CMK (cell line): ENCODE measurements at places on chromosomes 16 and 17.

DNA sequence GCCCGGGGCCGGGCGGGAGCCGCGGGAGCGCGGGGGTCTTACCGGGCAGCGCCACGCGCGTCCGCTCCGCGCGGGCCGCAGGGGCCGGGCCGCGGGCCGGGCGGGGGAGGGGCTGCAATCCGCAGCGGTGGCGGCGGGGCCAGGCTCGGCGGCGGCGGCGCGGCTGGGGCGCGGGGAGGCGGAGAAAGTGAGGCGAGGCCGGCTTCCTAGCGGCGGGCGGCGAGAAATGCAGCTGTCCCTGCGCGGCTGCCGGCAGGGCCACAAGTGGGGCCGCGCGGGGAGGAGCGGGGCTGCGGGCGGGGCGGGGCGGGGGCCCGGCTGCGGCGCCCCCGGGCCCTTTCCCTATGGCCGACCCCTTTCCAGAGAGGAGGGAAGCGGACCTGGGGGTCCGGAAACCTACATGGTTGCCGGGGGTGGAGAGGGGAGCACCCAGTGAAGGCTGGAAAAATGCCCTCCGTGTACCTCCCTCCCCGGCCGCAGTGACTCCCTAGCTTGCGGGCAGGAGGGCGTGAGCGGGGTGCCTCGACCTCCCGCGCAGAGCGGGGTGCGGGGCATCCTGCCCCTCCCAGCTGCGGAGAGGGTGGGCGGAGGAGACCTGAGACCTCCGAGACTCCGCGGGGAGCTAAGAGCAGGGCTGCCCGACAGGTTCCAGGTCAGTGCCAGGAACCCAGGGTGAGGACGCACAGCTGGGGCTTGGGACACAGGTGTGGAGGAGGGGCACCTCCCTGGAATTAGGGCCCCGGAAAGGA lies at the start of gene CUEDC1:
Gene CUEDC1, minus strand, starts transcription at position 230 of the 749 bp plus-strand sequence. CDS start 69,848 bp downstream, outside the sequence.
- no peak for DNase-seq

DNA sequence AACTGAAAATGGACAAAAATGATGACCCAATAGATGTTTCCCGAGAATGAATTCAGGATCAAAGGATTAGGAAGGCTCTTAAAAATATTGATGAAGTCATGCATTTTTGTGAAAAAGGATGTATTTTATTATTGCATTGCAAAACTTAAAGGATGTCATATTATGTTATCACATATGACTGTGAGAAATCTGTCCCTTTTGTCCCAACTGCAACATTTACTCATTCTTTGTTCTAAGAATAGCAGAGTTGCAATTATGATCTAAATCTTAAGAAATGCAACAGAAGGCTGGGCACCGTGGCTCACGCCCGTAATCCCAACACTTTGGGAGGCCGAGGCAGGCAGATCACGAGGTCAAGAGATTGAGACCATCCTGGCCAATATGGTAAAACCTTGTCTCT lies 13.1 kb upstream of the MYH13 start:
- no peak for DNase-seq

DNA sequence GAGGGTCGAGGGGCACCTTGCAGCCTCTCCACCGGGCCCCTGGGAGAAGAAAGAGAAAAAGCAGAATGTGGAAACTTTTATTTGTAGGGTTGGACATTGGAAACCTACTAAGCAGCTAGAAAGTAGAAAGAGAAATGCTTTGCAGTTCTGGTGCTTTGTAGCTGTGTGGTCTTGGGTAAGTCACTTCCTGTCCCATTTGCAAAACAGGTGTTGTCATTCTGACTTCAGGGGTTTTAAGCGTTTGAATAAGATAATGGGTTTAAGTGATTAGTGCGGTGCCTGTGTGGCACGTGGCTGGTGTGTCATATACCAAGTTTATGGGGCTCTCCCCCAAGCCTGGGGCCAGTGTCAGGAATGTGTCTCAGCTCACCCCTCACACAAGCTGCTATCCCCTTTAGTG lies 1.6 kb downstream of the CA4 start:
- no peak for DNase-seq

DNA sequence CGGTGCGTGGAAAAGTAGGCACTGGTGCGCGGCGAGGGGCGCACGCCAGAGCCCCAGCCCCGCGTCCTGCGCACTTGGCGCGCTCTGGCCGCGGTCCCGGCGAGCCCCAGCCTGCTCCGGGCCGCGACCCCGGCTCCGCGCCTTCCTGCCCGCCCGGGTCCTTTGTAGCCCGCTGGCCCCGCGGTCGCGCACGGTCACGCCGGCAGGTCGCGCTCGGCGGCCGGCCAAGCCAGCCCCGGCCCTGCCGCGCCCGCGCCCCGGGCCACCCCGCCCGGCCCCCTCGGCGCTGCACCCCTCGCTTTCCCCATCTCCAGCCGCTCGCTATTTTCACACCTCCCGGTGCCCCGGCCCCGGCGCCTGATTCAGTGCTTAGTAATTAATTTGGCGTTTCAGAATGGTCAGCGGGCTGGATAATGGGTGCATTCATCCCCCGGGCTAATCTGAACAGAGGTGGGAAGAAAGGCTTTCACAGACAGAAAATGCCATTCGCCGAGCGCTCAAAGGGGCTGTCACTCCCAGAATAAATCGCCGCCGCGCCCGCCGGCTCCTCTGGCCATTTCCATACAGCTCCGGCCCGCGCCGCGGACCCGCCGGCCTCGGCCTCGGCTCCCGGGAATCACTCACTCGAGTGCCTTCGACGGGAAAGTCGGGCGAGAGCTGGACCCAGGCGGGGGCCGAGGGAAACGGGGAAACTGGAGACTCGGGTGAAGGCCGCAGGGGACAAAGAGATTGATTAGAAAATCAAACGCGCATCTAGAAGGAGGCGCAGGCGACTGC lies 17.8 kb upstream of the NTN1 start:
- no peak for DNase-seq

DNA sequence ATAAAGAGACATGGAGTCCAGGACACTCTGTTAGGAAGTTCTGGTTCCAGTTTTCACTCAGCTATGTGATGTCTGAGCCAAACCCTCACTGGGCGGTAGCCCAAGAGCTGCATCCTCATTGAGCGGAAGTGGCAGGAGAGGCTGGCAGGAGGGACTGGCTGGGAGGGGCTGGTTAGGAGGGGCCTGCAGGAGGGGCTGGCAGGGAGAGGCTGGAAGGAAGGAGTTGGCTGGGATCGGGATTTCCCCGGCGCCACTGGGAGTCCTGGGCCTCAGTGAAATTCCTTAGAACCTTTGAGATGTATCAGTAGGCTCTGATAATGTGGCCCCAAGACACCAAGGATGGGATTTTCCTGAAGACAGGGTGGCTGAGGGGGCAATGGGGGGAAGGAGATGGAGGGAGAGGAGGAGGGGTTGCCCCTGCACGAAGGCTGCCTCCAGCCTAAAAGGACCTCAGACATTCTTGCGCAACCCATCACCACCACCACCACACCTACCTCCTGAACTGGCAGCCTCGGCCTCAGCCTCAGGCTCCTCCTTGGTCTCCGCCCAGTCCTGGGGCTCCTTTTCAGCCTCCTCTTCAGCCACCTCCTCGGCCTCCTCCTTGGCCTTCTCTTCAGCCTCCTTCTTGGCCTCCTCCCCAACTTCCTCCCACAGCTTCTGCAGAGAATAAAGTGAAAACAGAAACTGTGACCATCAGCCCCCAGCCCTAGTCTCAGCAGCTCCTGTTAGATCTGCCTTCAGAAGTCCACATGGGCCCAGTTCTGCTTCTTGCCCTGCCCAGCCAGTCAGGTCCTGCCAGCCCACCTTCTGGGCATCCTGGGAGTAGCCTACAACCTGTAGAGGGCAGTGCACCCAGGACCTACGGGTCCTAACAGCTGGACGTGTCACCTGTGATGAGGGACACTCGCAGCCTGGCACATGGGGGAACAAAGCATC lies 31.7 kb downstream of the CNGB1 start:
- DNase-seq, result no peak

- DNase-seq, result no peak
Observed at GRCh38 chr17:57501016-57501415, 244.1 kb downstream of the CCDC182 start.

- no peak for DNase-seq
Observed at GRCh38 chr17:76278952-76279741, 14.0 kb downstream of the UBALD2 start.

GRCh38 chr17:37741341-37742115 lies 3.3 kb downstream of the HNF1B start:
- no peak for DNase-seq

DNA sequence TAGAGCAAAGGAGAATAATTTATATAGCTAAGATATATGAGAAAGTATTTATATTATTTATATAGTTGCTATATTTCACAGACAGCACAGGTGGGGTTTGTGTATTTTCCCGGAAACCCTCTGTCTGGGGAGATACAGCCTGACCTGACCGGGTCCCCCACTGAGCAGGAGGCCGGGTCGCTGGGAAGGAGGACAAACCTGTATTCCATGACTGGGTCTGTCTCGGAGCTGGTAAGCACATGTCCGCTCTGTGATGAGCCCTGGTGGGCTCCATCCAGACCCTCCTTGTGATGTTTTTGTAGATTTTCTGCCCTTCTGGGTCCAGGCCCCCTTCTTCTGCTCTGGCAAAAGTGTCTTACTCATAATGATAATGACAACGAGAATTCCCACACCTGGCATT lies 27.7 kb downstream of the WNT9B start:
- no peak for DNase-seq

- DNase-seq, result peak; percentile 52
Observed at GRCh38 chr17:69047368-69048263, 13.1 kb downstream of the ABCA9 start.

DNA sequence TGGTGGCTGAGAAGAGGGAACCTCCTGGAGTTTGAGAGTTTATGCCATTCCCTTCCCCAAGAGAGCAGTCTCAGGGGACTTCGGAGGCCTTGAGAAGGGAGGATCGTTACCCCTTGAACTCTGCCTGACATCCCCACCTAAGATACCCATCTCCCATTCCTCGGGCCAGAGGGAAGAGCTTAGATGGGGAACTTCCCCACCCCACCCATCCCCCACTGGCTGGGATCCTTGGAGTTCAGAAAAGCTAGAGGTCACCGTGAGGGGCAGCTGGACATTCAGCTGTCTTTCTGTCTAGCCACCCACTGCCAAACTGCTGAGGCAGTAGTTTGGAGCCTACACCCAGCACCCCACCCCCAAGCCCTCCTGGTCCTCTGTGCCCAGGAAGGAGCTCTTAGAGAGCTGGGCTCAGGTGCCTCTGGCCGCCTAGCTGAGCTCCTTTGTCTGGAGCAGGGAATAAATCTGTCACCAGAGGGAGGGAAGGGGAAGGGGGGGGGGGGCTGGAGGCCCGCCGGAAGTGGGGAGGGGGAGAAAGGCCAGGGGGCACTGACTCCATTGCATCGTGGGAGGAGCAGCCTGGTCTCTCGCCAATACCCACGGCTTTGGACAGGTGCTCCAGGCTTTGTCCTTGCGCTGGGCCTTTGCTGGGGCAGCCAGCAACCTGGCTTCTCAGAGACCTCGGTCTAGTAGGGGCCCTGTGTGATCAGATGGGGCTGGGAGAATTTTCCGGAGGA lies 1.0 kb downstream of the HSD11B2 start:
- DNase-seq, result no peak

- DNase-seq, result no peak
Observed at GRCh38 chr17:27666831-27667560, 36.0 kb downstream of the LGALS9 start.

GRCh38 chr17:19935169-19935568 lies 42.5 kb downstream of the AKAP10 start:
- DNase-seq, result no peak

- no peak for DNase-seq
Observed at GRCh38 chr17:39264119-39264518, 38.4 kb upstream of the STAC2 start.

DNA sequence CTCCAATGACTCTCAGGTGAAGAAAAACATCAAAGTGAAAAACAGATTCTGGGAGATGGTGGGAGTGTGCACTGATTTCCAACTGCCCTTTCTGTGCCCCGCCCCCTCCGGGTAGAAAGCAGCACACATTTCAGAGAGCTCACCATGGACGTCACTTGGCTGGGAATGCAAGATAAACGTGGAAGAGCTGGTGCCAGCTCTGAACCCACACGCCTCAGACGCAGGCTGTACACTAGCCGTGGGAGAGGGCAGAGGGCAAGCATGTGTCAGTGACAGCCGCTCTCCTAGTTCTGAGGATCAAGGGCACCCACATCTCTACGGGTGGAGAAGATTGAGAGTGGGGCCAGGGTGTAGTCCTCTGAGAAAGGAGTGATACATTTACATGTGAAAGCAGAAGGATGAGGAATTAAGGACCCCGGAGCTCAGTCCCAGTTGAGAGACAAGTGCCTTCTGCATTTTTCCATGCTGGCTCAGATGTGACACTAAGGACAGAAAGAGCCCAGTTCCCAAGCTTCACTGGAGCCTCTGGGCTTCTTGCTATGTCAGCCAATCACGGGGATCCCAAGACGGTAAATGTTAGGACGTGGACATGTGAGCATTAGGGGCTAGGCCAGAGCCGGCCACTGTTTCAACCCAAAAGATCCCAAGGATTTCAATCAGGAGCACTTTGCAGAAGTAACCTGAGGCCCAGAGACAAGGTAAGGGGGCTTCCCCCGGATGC lies 101.3 kb downstream of the ZFHX3 start:
- no peak for DNase-seq

DNA sequence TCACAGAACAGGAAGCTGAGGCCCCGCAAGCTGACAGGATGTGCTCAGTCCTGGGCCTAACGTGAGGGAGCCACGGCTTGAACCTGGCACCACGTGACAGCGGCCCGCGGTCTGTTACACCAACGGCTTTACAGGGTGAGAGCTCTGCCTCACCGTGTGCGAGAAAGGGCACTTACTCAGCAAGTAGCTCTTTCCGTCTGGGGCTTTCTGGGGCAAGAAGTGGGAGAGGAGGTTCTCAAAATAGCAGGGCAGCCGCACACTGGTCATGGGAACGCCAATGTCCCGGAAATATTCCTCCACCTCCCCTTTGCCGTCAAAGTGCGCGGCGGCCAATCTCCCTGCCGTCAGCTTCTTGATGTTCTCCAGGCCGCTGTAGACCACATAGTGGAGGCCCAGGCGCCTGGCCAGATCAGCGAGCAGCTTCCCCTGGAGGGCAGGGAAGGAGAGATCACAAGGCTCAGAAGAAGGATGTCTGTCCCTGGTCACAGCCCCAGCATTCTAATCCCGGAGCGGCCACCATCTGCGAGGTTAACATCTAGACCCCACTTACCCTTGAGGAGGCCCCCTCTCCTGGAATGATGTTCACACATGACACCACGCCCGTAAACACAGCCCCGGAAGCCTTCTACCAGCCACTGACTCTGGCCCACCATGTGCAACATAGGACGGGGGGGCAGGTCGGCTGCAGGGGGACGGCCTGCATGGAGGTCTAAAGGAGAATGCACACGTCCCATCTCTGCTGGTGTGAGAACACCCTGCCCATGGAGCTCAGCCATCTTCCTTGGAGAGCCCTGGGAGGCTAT lies 8.2 kb downstream of the NMRAL1 start:
- DNase-seq, result no peak

DNA sequence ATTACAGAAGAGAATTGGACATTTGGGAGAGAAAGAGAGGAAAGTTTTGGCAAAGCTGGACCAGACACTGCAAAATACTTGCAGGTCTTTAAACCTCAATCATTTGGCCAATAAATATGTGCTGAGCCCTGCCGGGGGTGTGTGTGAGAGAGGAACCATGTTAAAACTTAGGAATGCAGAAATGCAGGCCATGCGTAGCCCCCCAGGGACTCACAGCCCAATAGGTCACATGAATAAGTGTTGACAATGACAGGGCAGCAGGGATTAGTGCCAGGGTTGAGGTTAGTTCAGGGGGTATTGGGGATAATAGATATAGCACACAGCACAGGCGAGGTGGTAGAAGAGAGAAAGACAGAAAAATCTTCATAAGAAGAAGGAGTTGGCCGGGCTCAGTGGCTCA lies 113.3 kb upstream of the ADAMTS18 start:
- no peak for DNase-seq

- DNase-seq, result no peak
Observed at GRCh38 chr16:30740364-30741251, 7.6 kb upstream of the PHKG2 start.

- DNase-seq, result no peak
Observed at GRCh38 chr17:8117980-8118768, at the start of gene ALOXE3. ALOXE3 (minus strand) TSS chr17:8118514; CDS start chr17:8117990, 524 bp downstream.
